ENCODE measurements at places on chromosomes 16 and 17. TPM values are rescaled to one million over a fixed set of nuclear protein-coding genes. Genes with fewer than 3 reads are reported as not detected.

- no peak for DNase-seq
Measured at GRCh38 chr17:44501866-44502375, 1.3 kb downstream of the GPATCH8 start.

DNA sequence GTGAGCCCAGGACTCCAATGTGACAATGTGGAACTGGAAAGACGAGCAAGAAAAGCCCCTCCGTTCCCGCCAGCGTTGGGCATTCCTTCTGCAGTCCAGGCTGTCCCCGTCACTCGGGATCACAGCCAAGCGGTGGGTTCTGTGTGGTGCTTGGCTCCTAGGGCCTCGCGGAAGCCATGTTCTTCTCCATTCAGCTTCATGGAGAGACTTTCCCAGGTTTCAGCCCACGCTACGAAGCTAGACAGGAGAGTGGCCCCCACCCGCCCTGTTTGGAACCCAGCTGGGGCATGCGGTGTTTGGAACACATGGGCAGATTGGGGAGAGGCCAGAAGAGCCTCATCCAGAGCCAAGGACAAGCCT lies 5.8 kb downstream of the LMF1 start:
- DNase-seq = no peak

DNA sequence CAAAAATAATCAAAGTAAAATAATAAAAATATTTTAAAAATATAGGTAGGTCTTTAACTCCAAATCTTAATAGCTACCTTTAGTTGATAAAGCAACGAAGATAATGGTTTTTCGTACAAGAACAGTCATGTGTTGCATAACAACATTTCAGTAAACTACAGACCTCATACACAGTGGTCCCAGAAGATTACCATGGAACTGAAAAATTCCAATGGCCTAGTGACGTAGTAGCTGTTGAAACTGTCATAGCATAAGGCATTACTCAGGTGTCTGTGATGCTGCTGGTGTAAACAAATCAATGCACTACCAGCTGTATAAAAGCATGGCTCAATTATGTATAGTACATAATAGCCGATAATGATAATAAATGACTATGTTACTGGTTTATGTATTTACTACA lies 43.9 kb downstream of the CREBBP start:
- DNase-seq = no peak

The CDH5 gene
- total RNA-seq = 1.2 TPM

The ELOB gene
- total RNA-seq = 276 TPM

The CES1 gene
- total RNA-seq = not detected

The CCL7 gene
- total RNA-seq = not detected

The GAS2L2 gene
- total RNA-seq = not detected

The KLHL10 gene
- total RNA-seq = not detected

The IRX6 gene
- total RNA-seq = 2.2 TPM

The GPR139 gene
- not detected for total RNA-seq
